ENCODE measurements at places on chromosomes 2 and 18.

- DNase-seq = no peak
Observed at GRCh38 chr2:79612999-79613398, 100.1 kb downstream of the CTNNA2 start.

- no peak for DNase-seq
Observed at GRCh38 chr2:182834293-182834692, 32.1 kb downstream of the FRZB start.

- no peak for DNase-seq
Observed at GRCh38 chr2:54009549-54009948, 38.8 kb upstream of the PSME4 start.

DNA sequence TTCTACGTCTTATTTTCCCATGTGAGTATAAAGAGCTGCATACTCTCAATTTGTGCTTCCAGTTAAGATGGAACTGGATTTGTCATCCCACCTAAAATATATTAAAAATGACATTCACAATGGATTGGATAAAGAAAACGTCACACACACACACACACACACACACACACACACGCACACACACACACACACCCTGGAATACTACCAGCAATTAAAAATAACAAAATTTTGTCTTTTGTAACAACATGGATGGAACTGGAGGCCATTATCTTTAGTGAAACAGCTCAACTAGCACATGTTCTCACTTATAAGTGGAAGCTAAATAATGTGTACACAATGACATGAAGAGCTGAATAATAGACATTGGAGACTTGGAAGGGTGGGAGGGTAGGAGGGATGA, 3.8 kb upstream of the QPCT start:
- DNase-seq = no peak

DNA sequence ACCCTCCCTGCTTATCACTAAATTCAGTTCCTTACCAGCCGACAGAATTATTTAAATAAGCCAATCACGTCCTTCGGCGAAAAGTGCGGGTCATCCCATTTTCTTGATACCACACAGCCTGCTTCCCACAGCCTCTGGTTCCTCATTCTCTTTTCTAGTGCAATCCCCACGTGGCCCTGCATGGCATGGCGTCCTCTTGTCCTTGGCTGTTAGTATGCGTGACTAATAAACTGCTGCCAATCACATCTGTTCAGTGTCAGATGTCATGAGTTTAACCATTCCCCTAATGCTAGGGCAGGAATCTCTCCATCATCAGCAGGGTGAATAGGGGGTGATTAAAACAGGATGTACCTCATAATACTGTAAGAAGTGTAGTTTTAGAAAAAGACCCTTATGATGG, 62.8 kb upstream of the TSPYL6 start:
- DNase-seq = no peak

DNA sequence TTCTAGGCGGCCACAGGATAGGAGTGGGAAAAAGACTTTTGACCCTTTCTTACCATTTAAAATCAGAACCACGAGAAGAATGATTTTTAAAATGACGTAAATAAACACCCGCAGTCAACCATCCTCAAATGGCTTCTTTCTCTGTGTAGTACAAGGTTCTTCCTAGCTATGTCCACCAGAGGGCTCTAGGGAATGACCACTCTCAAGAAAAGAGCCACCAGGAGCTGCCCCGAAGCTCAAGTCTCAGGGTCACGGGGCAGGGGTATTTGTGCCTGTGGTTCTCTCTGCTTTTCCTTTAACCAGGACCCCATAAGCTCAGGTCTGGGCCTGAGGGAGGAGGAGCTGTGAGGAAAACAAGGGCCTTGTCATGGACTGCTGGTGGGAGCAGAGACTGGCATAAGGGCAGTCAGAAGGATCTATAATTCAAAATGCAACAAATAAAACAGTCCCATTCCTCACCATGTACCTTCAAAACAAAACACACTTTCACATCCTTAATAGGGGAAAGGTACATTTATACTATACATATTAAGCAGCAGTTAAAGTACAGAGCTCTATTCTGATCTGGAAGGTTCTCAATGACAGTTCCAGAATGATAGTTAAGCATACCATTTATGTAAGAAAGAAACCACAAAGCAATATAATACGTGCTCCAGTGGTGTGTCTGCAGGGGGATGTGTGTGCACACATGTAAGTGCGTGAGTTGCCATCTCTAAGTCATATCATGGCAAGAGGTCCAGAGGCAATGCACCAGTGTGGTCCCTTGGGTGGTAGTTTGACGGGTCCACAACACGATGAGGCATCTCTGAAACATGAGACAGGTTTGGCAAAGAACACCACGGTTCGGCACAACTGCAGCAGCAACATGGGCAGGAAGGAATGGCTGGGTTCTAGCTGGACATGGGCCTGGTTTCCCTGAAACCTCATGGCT, 18.6 kb downstream of the LYPD1 start:
- DNase-seq = peak; percentile 18

- DNase-seq = no peak
Observed at GRCh38 chr2:42139101-42139500, 30.1 kb upstream of the EML4 start.

GRCh38 chr2:43070030-43070429, 156.4 kb downstream of the ZFP36L2 start:
- DNase-seq = no peak

DNA sequence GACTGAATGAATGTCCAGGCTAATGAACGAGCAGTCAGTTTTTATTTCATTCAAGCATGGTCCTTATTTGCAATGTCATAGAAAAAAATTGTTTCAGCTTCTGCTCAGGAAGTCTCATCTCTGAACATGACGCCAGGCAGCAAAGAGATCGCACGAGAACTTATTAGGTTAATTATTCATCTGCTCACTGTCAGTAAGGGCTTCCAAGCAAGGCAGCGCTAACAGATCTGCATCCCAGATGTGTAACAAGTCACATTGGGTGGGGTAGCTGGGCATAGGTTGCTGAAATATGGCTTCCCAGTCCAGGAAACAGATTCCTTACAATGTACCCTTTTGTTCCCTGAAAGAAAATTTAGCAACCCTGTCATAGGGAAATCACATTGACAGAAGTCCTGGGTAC, 63.5 kb downstream of the ANKRD44 start:
- no peak for DNase-seq

DNA sequence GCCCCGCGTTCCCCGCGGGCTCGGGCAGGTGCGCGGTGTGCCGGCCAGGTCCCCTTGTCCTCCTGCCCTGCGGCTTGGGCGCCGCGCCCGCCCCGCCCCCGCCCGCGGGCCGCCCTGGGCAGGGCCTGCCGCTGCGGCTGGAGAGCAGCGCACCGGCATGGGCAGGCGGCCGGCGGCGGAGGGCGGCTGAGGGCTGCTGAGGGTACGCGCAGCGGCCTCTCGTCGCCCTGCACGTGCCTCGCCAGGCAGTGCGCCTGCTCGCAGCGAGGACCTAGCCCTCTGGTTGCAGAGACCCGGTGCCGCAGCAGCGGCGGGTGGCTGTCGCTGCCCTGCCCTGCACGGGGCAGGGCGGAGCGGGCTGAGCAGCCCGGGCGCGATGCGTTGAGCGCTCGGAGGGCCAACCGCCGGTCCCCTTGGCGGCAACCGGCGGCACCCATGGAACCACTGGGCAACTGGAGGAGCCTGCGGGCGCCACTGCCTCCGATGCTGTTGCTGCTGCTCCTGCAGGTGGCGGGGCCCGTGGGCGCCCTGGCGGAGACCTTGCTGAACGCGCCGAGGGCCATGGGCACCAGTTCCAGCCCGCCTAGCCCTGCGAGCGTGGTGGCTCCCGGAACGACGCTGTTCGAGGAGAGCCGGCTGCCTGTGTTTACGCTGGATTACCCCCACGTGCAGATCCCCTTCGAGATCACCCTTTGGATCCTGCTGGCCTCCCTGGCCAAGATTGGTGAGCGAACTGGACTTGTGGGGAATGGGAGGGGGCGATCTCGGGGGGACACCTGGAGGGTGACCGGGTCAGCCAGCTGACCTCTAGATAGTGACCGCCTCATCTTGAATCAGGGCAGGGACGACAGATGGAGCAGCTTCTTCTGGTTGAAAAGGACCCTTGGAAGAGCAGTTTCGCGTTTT, at the start of gene SLC9A2:
Gene SLC9A2 (plus strand): TSS at position 140 of the 906 bp plus-strand sequence. CDS start 296 bp downstream, at position 436.
- no peak for DNase-seq

DNA sequence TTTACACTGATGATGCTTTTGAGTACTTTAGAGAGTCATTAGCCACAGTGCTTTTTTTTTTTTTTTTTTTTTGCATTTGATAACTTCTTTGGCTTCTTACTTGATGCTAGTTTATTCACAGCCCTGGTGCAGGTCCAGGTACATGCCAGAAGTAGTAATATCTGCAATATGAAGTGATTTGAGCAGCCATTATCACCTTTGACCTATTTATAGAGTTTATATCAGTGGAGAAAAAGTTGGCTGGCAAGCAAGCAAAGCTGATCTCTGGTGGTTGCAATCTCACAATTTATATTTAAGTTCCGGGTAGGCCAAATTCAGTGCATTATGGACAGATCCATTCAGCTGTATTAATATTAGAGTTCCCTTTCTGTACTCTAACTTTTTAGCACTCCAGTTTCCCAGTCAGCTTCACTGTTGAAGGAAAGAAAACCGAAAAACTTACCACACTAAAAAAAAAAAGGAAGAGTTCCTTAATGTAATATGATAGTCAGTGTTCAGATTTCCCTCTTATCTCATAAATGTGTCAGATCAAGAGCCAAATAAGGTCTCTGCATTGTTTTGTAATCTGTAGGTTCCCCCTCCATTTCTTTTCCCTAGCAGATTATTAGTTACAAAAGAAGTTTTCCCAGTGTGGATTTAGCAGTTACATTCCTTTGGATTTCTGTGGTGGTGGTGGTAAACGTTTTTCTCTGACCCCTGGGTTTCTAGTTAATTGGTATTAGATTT, 78.6 kb downstream of the HAUS1 start:
- no peak for DNase-seq

DNA sequence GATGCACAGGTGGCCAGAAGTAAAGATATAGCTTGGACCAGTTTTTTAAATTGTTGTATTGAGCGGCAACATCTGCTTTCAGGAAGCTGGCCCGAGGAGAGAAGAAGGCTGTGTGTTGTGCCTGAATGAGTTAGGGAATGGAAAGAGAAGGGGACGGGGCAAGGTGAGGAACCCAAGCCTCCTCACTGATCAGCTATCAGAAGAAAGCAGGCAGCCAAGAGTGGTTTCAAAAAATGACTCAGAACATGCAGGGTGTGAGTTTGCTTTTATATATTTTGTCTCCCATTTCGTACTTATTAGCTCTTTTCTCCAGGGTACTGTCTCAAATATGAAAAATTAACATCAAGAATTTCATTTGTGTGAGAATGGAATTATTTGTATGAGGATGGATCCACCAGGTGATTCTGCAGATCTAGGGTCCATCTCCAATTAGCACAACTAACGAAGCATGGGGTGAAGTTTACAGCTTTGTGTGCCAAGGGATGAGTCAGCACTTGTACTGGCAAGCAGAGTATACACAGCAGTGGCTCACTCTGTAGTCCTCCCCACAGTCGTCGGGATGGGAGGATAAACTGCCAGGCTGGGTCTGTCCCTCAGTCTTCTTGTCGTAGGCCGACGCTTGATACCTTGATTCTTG, 175.7 kb downstream of the PIEZO2 start:
- peak; percentile 2 for DNase-seq

DNA sequence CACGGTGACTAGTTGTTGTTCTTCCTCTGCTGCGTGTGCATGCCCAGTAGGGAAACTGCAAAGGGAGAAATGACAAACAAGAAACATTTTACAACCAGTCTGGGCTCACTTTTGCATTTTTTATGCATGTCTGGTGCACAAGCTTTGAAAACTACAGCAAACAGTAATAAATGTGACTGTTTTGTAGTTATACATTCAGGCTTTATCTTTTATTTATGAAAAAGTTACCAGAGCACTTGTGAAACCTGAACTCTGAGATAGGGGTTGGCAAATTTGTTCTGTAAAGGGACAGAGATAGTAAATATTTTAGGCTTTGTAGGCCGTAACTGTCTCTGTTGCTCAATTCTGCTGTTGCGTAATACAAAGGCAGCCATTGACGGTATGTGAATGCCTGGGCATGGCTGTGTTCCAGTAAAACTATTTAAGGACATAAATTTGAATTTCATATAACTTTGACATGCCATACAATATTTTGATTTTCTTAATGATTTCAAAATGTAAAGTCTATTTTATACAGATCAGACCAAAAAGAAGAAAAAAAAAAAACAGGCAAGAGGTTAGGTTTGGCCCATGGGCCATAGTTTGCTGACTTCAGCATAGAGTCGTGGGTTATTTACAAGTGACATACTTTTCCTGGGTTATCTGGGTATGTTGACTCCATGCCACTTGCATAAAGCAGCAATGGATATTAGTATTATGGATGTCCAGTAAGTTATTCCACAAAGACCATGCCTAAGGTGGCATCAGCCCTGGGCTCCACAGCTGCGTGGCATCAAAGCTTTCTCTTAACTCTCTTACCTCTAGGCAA, 53.6 kb upstream of the EML6 start:
- DNase-seq = no peak

DNA sequence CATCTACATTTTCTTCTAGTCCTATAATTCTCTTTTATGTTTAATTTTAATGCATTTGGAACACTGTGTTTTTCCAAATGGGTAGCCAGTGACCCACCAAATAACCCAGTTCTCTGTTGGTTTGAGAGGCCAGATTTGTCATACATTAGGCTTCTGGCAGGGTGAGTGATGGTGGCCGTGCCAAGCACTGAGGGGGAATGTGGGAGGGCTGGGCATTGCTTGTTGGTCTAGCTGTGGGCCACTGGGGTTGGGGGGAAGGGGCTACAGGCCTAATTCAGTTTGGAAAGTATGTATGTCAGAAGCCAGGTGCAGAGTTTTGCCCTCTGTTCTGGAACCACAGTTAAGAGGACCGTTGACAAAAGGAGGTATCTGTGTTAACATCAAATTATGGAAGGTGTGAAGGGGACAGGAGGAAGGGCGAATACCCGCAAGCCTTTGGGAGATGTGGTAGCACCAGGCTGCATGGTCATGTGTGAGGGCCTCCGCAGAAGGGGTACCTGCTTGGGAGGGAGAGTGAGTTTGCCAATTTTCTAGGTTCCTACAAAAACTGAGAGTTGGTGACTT, 38.1 kb upstream of the SCLY start:
- DNase-seq = no peak

DNA sequence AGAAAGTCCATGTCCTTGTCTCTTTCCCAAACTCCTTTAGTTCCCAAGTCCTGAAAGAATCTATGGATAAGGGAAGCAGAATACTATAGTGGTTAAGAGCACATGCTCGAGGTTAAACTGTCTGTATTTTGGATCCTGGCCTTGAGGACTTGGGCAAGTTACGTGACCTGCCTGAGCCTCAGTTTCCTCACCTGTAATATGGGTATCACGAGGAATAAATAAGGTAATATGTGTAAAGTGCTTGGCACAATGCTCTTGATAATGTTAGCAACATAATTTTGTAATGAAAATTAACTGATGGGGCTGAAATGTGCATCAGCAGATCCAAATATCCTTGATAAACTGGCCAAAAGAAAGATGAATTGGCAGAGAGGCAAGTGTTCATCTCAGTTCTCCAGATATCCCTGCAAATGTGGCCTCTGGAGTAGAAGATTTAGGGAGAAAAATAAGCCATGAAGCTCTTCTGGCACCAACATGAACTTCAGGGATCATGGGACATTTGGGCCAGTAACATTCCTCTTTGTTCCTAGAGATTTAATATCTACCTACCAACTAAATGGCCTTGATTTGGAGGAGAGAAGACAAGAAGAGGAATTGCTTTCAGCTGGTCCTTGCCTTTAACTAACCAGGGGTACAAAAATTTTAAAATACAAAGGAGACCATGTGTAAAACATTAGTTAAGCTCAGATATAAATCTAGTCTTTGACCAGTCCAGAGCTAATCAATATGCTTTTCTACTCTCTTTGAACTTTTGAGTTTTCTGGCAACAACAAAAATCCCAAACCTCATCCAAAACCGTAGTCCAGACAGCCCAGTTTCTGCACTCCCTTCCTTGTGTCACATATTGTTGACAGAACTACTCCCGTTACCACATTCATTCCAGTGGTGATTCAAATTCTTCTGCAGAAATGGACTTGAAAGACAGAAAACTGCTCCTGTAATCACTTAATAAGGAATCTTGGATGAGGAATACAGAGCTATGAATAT, 52.7 kb upstream of the EML4 start:
- DNase-seq = no peak

All from Panc1 (cell line).